ENCODE measurements at places on chromosomes 6 and 20.
A peak's percentile ranks its signal among the peaks of the same experiment; 100 is the strongest.

- no peak for DNase-seq
Measured at GRCh38 chr20:49323622-49324238, 45.9 kb upstream of the ZNFX1 start.

DNA sequence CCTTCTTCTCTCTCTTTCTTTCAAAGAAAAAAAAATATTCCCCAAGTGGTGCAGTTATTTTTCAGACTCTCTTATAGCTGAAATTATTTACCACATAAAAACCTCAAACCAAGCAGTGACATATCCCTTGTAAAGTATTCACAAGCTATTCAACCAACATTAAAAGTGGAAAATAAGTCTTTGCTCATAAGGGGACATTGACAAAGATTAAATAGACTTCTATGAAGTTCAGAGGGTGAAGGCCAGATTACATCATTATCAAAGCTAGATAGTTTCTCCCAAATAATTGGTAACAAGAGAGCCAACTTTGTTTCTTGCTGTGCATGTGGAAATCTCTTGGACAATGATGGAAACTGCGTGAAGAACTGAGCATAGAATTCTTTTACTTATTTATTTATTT lies 379.8 kb upstream of the RSPO3 start:
- no peak for DNase-seq

GRCh38 chr20:19858466-19859371 lies 100.7 kb downstream of the RIN2 start:
- no peak for DNase-seq

GRCh38 chr6:53358440-53359094 lies 9.8 kb upstream of the ELOVL5 start:
- peak; percentile 28 for DNase-seq

- no peak for DNase-seq
Measured at GRCh38 chr6:156024339-156024738, 568.7 kb upstream of the NOX3 start.

DNA sequence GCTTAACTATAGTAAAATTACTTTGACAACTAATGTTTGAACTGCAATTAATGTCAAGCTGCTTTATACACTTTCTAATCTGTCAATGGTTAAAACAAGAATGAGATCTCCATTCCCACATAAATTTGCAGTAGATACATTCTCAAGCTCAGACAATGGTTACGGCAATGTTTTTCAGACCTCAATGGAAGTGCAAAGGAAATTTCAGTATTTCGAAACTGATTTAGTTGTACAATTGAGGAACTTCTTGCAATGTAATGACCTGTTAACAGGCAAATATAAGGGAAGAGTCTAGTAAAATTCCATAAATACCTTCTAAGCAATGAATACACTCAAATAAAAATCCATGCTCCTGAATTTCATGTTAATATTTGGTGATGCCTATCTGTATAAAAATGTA lies 94.7 kb downstream of the ADTRP start:
- no peak for DNase-seq

GRCh38 chr20:44861531-44862006 lies 23.9 kb upstream of the YWHAB start:
- DNase-seq: no peak

DNA sequence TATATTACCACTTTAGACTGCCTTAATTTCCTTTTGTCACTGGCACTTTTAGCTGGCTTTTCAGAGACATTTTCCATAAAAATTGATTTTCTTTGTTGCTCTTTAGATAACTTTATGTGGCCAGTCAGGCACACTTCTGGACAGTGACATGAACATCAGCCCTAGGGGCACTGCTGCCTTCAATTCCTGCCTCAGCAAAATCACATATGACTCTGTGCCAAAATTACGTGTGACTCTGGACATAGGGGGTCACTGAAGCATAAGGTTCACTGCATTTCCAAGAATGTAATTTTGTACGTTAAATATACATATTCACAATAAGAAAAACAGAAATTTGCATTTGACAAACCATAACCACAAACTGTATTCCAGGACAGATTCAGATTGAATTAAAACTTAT lies 66.5 kb downstream of the ESF1 start:
- no peak for DNase-seq

GRCh38 chr6:50608421-50608820 lies 104.9 kb upstream of the TFAP2D start:
- no peak for DNase-seq

DNA sequence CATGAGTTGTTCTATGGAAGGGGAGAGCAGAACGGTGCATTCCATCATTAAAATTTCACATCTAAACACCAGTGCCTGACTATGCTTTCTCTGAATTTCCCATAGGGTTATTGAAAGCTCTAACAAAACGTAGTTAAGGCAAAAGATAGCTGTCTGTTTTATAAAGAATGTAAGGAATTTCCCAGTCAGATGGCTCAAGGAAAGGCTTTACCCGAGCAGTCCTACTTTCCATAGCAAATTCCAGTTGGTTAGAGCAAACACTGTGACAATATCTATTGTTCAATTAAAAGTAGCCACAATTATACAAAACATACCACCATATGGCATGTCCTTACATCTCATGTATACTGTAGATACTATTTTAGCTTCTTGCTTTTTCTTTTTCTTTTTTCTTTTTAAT lies 1059.5 kb upstream of the FLRT3 start:
- no peak for DNase-seq

- DNase-seq: no peak
Measured at GRCh38 chr6:167984876-167985604, 12.4 kb upstream of the KIF25 start.

DNA sequence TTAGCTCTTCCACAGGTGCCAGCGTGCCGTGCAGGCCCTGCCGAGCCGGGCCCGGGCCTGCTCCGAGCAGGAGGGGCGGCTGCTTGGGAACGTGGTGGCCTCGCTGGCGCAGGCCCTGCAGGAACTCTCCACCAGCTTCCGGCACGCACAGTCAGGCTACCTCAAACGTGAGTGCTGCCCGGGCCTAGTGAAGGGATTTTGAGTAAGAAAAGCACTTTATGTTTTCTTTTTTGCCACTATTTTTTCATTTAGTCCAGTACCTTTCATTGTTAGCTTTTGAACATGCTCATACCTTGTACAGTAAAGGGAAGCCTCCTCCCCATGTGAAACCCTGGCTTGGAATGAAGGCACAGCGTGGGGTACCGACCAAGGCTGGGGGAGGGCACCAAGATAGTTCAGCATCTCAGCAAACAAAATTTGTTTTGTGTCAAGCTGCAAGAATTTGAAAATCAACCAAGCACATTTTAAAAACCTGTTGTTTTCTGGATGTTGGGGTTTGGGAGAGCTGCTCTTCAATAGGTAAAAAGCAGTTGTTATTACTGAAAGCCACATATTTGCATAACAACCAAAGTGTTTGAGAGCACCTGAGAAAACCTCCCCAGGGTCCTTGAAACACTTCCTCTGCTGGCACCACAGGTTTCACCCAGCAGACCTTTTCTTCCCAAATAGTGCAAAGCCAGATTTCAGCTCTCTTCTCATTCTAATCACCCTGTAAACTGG lies 18.4 kb downstream of the STX16 start:
- no peak for DNase-seq

GRCh38 chr6:29666826-29667130 lies 9.9 kb downstream of the MOG start:
- no peak for DNase-seq

DNA sequence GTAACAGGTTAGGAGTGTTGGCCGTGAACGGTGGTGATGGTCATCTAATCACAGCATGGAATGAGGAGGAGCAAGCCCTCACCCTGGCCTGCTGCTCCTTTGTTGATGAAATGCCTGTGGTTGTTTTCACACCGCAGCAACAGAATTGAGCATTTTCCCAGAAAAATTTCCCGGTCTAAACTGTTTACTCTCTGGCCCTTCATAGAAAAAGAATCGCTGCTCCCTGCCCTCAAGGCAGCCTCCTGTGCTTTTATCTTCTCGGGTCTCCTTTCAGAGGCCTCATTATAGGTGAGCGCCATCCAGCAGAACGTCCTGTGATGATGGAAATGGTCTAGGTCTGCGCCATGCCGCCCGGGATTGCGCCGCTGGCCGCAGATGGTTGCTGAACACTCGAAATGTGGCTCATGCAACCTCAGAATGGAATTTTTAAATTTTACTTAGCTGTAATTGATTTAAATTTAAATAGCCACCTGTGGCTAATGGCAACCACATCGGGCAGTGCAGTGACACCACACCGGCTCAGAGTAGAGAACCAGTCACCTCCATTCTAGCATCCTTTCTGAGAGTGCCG lies 30.2 kb downstream of the PHACTR3 start:
- DNase-seq: no peak

DNA sequence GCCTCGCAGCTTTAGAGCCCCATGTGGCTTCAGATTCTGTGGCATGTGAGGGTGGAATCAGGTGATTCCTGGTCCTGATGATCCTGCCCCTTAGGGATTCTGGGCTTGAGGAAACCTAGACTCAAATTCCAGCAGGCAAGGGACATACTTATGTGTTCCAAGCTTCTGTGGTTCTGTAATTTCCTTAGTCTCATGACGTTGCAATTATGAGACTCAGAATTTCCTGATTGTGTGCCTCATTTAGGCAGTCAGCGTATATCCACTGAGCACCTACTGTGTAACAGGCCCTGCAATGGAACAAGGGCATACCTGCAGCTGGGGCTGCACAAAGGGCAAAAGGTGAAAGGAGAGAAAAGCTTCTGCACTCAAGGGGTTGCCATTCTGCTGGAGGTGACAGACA lies 11.6 kb upstream of the BPIFB4 start:
- DNase-seq: no peak

GRCh38 chr6:129370268-129370916 lies 339.6 kb downstream of the ARHGAP18 start:
- DNase-seq: peak; percentile 91

GRCh38 chr6:140708441-140708840 lies 1334.0 kb upstream of the CITED2 start:
- DNase-seq: no peak

GRCh38 chr6:83221889-83222479 lies 28.8 kb downstream of the RWDD2A start:
- peak; percentile 54 for DNase-seq

- no peak for DNase-seq
Measured at GRCh38 chr6:145141572-145141971, 593.7 kb downstream of the EPM2A start.

Data from NCI-H82 (cell line).